ENCODE measurements at places on chromosomes 16 and 17.
A peak's percentile ranks its signal among the peaks of the same experiment; 100 is the strongest.

GRCh38 chr17:4913994-4914393 is 11.1 kb upstream of the CHRNE start:
- H3K4me1 ChIP-seq = peaks cover 6% of the 10 kb centered on the region
- no peaks in the 10 kb centered on the region for H3K27me3 ChIP-seq
- H3K27ac ChIP-seq = no peak overlapping the region
- no peak overlapping the region for H3K4me3 ChIP-seq
- H3K36me3 ChIP-seq = no peaks in the 10 kb centered on the region

DNA sequence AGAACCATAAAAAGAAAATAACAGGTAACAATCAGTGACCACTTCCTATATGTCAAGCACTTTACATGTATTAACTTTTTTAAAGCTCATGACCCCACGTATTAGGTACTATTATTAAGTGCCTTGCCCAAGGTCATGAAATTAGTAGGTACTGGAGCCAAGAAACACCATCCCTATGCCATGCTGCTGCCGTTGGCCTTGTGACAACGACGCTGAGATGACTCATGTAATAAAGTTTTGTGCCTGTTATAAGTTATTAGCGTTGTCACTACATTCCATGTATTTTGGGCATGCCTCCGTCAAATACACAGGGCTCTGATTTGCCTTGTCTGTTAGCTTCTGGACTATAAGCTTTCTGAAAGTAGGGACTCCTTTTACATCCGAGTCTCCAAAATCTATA is 1.4 kb downstream of the BBS2 start:
- peak overlapping the region; percentile 78 for H3K4me3 ChIP-seq
- no peaks in the 10 kb centered on the region for H3K36me3 ChIP-seq
- peak; percentile 16 for DNase-seq

GRCh38 chr17:14744761-14745473 is 444.0 kb downstream of the HS3ST3B1 start:
- H3K27ac ChIP-seq = no peak overlapping the region
- H3K4me3 ChIP-seq = no peak overlapping the region
- H3K36me3 ChIP-seq = no peaks in the 10 kb centered on the region
- no peaks in the 10 kb centered on the region for H3K27me3 ChIP-seq
- DNase-seq = no peak

- H3K36me3 ChIP-seq = no peaks in the 10 kb centered on the region
- no peak overlapping the region for H3K27ac ChIP-seq
- H3K4me1 ChIP-seq = no peaks in the 10 kb centered on the region
- H3K27me3 ChIP-seq = no peaks in the 10 kb centered on the region
- no peak for DNase-seq
- no peak overlapping the region for H3K4me3 ChIP-seq
Observed at GRCh38 chr16:86314402-86315025, 195.8 kb upstream of the FOXF1 start.

- no peaks in the 10 kb centered on the region for H3K4me1 ChIP-seq
- no peaks in the 10 kb centered on the region for H3K36me3 ChIP-seq
- H3K27me3 ChIP-seq = no peaks in the 10 kb centered on the region
- no peak for DNase-seq
Observed at GRCh38 chr16:63539276-63539675, 1503.0 kb upstream of the CDH8 start.

DNA sequence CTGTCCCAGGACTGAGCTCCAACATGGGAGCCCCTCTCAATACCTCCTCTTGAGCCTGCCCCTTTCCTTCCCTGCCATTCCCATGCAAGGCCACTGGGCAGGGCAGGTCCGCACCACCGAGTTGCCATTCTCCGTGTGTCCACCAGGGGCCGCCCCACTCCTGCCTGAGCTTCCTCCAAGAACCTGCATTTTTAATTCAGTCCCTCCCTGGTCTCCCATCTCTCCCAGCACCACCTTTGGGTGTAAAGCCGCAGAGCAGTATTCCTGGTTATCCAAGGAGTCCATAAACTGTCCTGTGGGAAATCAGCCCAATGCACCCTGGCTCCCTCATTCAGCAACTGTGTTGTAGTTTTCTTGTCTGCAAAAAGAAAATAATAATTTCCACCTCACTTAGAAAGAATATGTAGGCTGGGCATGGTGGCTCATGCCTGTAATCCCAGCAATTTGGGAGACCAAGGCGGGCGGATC is 15.9 kb upstream of the ANKRD40CL start:
- H3K27me3 ChIP-seq = no peaks in the 10 kb centered on the region
- H3K36me3 ChIP-seq = no peaks in the 10 kb centered on the region
- no peak overlapping the region for H3K27ac ChIP-seq
- no peak overlapping the region for H3K4me3 ChIP-seq
- DNase-seq = peak; percentile 49
- no peaks in the 10 kb centered on the region for H3K4me1 ChIP-seq

- H3K27me3 ChIP-seq = no peaks in the 10 kb centered on the region
- peak overlapping the region; percentile 35 for H3K4me3 ChIP-seq
- H3K27ac ChIP-seq = peak overlapping the region; percentile 72
- H3K4me1 ChIP-seq = peaks cover 13% of the 10 kb centered on the region
Observed at GRCh38 chr16:30740364-30741251, 7.6 kb upstream of the PHKG2 start.

- no peak overlapping the region for H3K27ac ChIP-seq
- no peak overlapping the region for H3K4me3 ChIP-seq
- H3K4me1 ChIP-seq = peaks cover 59% of the 10 kb centered on the region
Observed at GRCh38 chr16:3863587-3863986, 16.9 kb downstream of the CREBBP start.

DNA sequence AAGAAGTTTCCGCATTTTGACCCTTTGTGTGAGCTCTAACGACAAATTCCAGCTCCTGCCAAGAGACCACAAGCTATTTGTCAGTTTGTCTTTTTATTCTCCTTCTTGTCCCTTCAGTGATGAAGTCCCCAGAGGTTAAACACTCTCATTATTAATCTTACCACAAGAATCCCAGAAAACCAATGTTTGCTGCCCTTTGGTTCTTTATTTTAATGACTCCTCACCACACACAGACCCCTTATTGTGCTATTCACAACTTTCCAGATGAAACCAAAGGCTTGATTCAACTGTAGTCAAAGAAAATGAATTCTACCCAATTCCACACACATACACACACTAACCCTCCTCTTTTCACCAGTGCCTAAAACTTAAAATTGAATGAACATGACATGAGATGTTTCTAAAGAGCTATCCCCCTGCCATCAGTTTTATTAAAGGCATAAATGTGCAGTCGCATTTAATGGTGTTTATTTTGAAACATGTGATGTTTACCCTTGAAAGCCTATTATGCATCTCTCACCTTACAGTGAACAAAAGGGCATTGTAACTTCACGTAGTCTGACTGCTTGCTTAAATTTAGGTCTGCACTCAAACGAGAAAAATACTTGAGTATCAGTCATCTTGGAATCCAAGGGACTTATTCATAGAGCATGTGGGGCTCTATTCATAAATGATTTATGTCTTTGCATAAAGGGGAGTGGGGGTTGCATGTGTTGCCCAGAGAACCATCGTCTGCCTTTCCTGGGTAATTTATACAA is 44.1 kb downstream of the PCTP start:
- DNase-seq = no peak
- H3K27ac ChIP-seq = no peak overlapping the region
- no peaks in the 10 kb centered on the region for H3K4me1 ChIP-seq
- H3K27me3 ChIP-seq = no peaks in the 10 kb centered on the region
- no peaks in the 10 kb centered on the region for H3K36me3 ChIP-seq

DNA sequence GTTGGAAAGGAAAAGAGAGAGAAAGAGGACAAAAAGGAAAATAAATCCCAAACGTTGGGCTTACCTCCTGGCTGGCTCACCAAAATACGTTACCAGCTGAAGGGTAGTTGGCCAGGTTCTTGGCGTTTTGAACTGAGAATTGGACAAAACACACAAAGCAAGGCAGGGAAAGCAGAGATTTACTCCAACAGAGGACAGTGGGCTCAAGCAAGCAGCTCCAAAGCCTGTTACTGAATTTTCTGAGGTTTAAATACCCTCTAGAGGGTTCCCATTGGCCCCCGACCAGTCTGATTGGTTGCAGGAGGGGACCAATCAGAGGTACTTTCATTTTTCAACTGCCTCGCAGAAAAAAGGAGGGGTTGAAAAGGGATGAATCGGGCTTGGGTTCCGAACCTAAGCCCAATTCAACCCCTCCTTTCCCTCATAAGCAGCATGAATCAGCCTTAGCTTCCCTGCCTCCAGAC is 55.6 kb upstream of the ALOX12 start:
- no peaks in the 10 kb centered on the region for H3K4me1 ChIP-seq
- no peak for DNase-seq
- H3K27ac ChIP-seq = no peak overlapping the region
